ENCODE measurements at places on chromosomes 13 and 19. TPM values are rescaled to one million over a fixed set of nuclear protein-coding genes. Genes with fewer than 3 reads are reported as not detected.

GRCh38 chr13:66200555-66200954, 1029.6 kb downstream of the PCDH9 start:
- no peaks in the 10 kb centered on the region for H3K27me3 ChIP-seq
- no peaks in the 10 kb centered on the region for H3K36me3 ChIP-seq
- H3K4me3 ChIP-seq = no peak overlapping the region
- H3K4me1 ChIP-seq = no peaks in the 10 kb centered on the region

GRCh38 chr13:26721251-26722121, 39.1 kb downstream of the GPR12 start:
- no peaks in the 10 kb centered on the region for H3K27me3 ChIP-seq
- DNase-seq = no peak
- no peaks in the 10 kb centered on the region for H3K36me3 ChIP-seq

- peak; percentile 95 for DNase-seq
- H3K4me1 ChIP-seq = peaks cover 30% of the 10 kb centered on the region
- H3K4me3 ChIP-seq = peak overlapping the region; percentile 49
Observed at GRCh38 chr19:11587302-11587974, 9.8 kb upstream of the ZNF627 start.

The ZNF536 gene
- total RNA-seq = 11.6 TPM

DNA sequence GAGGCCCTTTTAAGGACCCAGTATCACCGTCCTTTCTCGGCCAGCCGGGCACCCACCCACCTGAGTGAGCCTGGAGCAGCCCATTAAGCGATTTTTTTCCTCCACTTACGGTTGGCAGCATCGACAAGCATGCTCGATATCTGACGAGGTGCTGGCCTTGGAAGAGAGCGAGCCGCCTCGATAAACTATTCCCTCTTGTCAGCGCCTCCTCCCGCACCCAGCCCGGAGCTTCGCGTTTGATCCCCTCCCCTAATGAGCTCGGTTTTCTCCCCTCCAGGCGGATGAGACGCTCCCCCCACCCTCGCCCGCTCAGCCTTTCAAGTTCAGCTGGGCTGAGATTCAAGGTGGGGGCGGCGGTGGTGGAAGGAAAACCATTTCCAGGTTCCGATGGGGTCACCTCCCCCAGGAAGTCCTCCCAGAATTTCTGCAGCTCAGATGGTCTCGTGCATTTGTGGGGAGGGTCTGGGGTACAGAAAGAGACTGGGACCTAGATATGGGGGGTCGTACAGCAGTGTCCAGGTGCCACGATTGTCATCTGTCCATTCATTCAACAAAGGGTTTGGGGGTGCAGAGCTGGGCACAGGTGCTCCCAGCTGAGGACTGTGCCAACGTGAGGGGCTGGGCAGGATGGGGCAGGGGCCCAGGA, 18.9 kb upstream of the ONECUT3 start:
- H3K4me1 ChIP-seq = no peaks in the 10 kb centered on the region
- DNase-seq = no peak
- H3K36me3 ChIP-seq = no peaks in the 10 kb centered on the region

Measured in Karpas-422 (cell line).